Mononuclear cell (primary cell): ENCODE measurements at places on chromosomes 2 and 18. TPM values are rescaled to one million over a fixed set of nuclear protein-coding genes. Genes with fewer than 3 reads are reported as not detected.

Gene ANKRD30BL
- total RNA-seq, result not detected

Gene HTR2B
- not detected for total RNA-seq

Gene ABCG8
- not detected for total RNA-seq

Gene SRD5A2
- total RNA-seq, result not detected

Gene CNDP1
- not detected for total RNA-seq

Gene FNDC4
- total RNA-seq, result 0.10 TPM
